Stimulated activated CD4-positive, alpha-beta T cell treated with anti-CD3 and anti-CD28 coated beads, TNF-alpha, amount 100 ng/mL, for 4 hours (primary cell): ENCODE measurements at places on chromosomes 7 and 10.

DNA sequence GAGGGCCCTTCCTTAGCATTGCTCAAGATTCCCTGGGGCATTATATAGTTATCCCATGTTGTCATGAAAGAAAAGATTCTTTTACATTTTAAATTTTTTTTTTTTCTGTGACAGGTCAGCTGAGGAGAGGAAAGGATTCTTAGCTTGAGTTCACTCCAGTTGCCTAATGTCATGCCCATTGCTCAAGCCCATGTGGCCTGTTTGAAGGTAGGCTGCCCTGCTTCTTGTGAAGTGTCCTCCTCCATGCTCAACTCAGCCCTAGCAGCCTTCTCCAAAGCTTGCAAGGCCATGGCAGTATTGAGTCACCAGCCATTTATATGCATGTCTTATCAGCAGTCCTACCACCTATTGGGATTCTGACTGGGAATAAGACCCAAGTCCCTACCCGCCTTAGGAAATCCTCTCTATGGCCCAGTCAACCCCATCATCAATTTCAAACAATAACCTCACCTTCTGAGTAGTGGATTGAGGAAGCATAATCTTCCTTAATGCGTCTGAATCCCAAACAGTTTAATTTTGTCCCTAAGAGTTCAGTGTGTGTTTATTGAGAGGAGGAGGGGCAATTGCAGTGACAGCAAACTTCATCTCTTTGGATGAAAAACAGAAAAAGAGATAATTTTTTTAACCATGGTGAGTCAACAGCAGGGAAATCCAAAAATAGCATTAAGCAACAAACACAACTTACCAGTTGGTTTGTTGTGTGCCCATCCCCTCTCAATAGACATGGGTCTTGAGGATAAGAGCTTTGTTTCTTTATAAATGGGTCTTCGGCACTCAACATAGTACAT lies 38.6 kb upstream of the WASL start:
- no peak for DNase-seq

- DNase-seq, result no peak
Observed at GRCh38 chr7:9280088-9280487, 846.7 kb downstream of the NXPH1 start.

DNA sequence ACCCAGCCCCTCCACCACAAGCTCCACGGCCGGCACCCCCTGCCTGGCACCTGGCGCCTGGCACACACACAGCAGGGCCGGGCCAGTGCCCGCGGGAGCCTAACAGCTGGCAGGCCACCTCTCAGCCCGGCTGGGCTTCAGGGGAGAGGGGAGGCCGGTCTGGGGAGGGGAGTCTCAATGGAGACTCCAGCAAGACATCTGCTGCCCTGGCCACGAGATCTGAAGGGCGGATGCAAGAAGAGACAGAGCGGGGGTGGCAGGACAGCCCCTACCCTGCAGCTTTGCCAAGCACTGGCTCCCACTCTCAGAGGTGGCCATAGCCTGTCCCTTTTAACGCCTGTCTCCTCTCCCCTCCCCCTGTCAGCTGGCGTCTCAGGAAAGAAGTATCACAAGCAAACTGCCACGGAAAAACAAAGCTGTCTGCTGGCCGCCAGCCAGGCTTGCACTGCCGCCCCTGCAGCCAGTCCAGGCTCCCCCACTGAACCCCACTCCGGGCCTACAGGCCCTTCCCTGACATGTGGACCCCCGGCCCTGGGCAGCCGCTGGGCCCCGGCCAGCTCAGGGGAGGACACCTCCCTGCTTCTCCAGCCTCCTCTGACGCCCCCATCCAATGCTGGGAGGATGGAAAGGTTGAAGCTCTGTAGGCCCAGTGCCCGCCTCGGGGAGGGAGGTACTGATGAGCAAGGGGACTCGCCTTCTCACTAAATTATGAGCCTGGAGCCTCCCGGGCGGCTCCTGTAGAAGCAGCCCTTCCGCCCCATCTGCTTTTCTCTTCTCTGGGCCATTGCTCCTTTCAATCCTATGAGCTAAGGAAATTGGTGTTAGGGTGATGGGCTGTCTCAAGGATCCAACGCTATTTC lies 178.4 kb downstream of the ARHGAP12 start:
- DNase-seq, result no peak

DNA sequence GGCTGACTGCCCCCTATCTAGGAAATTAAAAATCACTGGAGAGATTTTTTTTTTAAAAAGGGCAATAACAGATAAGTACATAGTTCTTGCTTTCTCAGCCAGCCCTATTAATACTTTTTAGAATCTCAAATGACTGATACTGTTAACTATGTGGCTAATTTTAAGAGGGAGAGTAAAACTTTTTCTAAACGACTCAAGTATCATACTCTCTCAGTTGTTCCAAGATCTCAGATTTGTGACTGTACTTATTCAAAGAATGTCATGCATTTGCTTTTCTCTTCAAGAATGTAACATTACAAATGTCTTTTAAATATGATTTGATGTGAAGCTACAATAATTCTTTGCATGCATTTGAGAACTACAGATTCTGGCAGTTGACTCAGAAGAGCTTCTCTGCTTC lies 55.4 kb upstream of the RAB11FIP2 start:
- DNase-seq, result no peak

DNA sequence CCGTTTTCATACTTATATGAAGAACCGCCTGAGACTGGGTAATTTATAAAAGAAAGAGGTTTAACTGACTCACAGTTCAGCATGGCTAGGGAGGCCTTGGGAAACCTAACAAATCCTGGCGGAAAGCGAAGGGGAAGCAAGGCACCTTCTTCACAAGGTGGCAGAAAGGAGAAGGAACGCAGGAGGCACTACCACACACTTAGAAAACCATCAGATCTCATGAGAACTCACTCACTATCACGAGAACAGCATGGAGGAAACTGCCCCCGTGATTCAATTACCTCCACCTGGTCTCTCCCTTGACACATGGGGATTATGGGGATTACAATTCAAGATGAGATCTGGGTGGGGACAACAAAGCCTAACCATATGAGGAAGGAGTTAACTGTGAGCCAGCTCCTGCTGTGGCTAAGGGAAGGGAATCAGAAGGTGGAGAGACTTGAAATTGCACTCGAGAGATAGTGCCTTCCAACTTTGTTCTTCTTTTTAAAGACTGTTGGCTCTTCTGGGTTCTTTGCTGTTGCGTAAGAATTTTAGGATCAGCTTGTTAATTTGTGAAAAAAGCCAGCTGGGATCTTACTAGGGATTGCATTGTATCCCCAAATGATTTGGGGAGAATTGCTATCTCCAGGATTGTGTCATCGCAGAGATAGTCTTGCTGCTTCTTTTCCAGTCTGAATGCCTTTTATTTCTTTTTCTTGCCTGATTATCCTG lies 21.0 kb downstream of the OPTN start:
- no peak for DNase-seq
